ENCODE measurements at places on chromosomes 5 and 9.

DNA sequence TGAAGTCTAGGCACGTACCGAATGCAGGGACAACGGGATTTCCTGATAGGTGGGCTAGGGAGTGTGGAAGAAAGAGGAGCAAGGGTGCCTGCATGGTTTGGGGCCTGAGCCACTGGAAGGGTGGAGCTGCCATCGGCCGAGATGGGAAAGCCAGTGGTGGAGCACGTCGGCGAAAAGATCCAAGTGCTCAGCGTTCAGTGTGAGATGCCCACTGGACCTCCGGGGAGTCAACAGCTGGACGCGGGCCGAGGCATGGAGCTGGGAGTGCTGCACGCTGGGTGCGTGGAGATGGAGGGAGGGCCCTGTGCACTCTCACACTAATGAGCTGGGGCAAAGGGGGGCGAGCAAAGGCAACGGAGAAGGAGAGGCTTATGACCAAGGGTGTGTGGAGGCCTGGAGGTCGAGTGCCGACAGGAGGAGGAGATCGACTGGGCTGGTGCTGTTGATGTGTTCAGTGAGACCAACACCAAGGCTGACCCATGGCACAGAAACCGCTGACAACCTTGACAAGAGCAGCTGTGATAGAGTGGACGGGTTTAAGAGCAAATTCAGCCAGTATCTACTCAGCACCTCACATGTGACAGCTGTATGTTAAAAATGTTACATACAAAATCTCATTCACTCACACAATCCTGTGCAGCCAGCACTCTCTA, 85.7 kb downstream of the STK10 start:
- no peak for DNase-seq

DNA sequence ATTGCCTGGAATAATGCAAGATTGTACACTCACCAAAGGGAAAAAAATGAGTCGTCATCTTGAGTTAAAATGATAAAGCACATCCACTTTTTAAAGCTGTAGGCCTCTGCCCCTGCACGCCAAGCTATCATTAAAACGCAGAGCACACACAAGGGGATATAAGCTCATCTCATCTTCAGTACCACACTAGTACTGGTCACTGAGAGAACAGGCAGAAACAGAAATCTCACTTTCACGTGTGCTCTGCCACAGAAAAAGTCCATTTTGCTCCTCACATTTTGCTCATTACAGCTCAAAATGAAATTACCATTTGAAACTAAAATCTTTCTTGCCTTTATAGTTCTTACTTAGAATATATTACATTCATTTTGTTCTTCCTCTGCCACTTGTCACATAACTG, 99.2 kb upstream of the SLC30A5 start:
- no peak for DNase-seq

DNA sequence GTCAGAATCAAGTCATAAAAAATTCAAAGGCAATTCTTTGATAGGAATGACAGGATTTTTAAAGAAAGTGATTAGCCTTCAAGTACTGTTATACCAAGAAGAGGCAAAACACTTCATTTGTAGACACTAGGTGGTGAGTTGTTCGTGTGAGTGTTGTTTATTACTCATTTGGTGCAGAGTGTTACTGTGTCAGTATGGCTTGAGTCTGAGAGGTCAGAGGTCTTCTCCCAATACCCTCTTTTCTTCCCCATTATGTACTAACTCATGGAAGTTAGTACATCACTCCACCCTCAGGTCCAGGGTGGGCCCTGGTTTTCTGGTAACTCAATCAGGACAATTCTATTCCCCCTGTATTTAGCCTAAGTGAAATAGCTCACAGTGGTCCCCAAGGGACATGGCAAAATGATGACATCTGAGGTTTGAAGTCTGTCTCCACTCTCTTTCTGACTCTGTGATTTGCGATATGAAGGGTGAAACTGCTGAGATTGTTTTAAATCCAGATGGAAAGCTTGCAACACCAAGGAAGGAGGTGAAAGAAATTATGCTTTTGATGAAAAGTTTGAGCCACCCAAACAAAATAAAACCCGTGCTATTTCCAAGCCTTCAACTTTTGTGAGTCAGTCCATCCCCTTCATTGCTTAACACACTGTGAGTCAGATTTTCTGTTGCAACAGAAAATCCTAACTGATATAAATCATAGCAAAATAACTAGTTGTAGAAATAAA, 56.8 kb downstream of the NUDT12 start:
- no peak for DNase-seq

- DNase-seq = no peak
These were observed 87.8 kb upstream of the SLC27A6 start for GRCh38 chr5:128877476-128877875.

GRCh38 chr5:168773226-168773625, 194.1 kb upstream of the PANK3 start:
- no peak for DNase-seq

DNA sequence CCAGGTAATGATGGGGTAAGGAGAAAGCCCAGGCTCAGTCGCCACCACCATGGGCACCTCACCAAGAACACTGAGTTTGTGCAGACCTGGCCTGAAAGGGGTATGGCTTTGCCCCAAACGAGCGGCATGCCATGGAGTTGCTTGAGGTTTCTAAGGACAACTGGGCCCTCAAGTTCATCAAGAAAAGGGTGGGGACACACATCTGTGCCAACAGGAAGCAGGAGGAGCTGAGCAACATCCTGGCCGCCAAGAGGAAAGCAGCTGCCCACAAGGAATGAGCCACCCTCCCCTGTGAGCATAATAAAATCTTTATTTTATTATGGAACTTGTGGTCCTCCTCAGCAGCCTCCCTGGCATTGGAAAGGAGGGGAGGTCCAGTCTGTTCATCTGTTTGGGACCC, 23.8 kb downstream of the CD14 start:
- no peak for DNase-seq

DNA sequence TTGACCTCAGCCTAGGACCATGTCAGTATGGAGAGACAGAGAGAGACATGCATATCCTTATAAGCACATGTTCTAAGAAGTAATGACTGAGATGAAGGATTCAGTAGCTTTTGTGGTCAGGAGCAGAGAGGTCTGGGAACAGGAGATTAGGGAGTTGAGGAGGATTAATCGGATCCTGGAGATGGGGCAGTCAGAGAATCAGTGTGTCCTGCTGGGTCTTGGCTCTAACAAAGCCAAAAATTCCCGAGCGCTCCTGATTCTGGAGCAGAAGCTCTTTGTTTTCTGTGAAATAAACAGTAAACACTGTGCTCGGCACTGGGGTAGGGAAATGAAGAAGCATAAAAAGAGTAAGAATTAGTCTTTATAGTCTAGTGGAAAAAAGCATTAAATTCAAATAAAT, 520.0 kb upstream of the CLINT1 start:
- DNase-seq = no peak

GRCh38 chr9:98500337-98500919, 208.3 kb downstream of the GABBR2 start:
- DNase-seq = no peak

GRCh38 chr9:79685577-79685976, 113.8 kb downstream of the TLE4 start:
- no peak for DNase-seq

- no peak for DNase-seq
These were observed 697 bp downstream of the SLC1A1 start for GRCh38 chr9:4490705-4491625.

- DNase-seq = no peak
These were observed 1509.7 kb downstream of the MAT2B start for GRCh38 chr5:165015126-165015525.

DNA sequence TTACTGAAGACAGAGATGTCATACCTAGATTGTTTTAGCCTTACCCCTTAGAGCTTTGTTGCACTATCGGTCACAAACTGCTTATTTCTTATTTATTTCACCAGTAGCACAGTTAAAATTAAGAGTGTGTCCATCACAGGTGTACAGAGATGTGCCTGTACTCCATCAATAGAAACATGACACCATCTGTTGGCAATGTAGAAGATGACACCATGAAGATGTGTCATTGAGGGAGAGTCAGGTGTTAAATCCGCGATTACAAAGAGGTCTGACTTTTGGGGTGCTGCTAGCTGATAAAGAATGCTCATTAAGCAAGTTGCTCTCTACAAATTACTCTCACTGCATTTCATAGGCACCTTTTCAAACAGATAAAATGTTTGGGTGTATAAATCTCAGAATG, 164.4 kb downstream of the SMARCA2 start:
- DNase-seq = no peak

DNA sequence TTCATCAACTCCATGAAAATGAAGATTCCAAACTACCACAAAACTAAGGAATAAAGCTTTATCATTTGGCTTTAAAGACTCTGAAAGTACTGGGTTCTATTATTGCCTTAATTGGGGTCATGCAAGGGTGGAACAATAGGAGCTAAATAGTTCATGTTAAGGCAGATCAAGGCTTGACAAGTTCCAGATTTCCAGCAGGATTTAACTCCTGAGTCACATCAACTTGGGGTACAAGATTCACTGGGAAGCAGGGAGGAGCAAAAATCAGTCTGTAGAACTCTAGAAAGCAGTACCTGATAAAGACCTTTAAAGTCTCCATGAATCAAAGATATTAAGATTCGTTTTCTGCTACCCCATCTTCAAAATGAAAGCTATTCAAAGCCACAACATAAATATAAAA, 41.9 kb upstream of the GLRX start:
- DNase-seq = no peak

GRCh38 chr9:3181049-3181953, 337.4 kb upstream of the PUM3 start:
- DNase-seq = no peak

- DNase-seq = no peak
These were observed 56.9 kb downstream of the ASS1 start for GRCh38 chr9:130501639-130502038.

DNA sequence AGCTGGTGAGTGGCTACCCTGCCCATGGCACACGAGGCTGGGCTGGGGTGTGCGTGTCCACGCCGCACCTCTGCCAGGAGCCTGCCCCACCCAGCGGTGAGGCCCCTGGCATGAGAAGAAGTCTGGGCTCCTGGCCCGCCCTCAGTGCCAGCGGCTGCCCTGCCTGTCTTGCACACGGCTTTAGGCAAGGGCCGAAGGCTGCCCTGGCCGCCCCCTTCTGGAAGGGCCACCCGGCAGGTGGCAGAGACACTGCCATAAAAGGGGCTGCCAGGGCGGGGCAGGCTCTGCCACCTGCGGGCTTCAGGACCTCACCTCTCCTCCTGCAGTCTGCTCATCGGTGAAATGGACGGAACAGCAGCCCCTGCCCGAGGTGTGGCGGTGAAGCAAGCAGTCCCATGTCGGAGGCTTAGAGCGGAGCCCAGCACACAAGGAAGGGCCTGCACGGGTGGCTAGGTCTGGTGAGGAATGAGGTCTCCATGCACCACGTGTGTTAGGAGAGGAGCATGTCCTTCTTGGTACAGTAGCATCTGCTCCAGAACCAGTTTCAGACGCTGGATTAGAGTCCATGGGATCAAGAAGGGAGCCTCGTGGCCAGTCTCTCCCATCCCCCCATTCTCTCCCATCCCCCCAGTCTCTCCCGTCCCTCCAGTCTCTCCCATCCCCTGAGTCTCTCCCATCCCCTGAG, 34.8 kb upstream of the TMEM250 start:
- DNase-seq = no peak

- no peak for DNase-seq
These were observed 96.7 kb upstream of the ALDH1B1 start for GRCh38 chr9:38295764-38296163.

- DNase-seq = no peak
These were observed 136.4 kb downstream of the ICE1 start for GRCh38 chr5:5558638-5559527.

- DNase-seq = no peak
These were observed 68.7 kb upstream of the CTSL start for GRCh38 chr9:87657190-87657589.
